Esophagus mucosa (tissue), 1 donor: ENCODE measurements at places on chromosomes 3 and 15. TPM values are rescaled to one million over a fixed set of nuclear protein-coding genes. Genes with fewer than 3 reads are reported as not detected.

GRCh38 chr15:92877000-92877399, 23.1 kb upstream of the CHD2 start:
- ATAC-seq, result no peak

GRCh38 chr15:100937171-100937570, 18.0 kb downstream of the LRRK1 start:
- no peak for ATAC-seq

- no peak for ATAC-seq
Measured at GRCh38 chr3:52787672-52788625, 6.6 kb upstream of the ITIH3 start.

Gene ROPN1
- total RNA-seq, result not detected

Gene LYZL4
- total RNA-seq, result not detected

- ATAC-seq, result no peak
Measured at GRCh38 chr3:13827699-13828098, 52.2 kb downstream of the WNT7A start.

DNA sequence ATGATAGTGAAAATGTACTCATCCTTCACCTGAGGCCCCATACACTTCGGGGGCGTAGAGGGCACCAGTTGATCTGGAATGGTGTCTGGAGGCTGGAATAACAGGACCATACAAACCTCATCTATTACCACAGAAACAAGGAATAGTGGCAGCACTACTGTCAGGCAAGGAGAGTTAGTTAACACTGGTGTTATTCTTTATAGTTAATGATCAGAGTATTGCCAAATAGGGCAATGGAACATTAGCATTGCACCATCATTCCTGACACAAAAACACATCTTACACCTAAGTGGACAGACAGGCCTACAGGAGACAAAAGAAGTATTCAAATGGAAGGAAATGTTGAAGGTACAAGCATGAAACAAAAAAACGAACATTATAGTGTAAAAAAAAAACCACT, 137.0 kb upstream of the UBP1 start:
- no peak for ATAC-seq

Gene CLRN1
- total RNA-seq, result not detected

- ATAC-seq, result no peak
Measured at GRCh38 chr3:170865209-170866094, 4.5 kb downstream of the RPL22L1 start.

DNA sequence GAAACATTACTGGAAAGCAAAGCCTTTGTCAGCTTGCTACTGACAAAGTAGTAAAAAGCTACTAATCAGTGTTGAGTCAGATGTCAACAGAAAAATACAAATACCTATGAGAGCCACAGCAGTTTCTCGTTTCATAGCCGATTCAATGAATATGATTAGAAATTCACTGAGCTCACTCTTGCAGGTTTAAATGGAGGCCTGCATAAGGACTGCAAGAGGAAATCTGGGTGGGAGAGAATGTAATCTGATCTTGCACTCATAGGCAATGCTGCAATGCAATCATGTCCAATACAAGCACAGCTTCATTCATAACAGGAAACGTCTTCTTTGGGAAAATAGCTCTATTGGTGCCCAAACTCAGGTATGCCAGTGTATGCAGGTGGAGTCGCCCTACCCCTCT, 608.8 kb downstream of the ROBO2 start:
- no peak for ATAC-seq

DNA sequence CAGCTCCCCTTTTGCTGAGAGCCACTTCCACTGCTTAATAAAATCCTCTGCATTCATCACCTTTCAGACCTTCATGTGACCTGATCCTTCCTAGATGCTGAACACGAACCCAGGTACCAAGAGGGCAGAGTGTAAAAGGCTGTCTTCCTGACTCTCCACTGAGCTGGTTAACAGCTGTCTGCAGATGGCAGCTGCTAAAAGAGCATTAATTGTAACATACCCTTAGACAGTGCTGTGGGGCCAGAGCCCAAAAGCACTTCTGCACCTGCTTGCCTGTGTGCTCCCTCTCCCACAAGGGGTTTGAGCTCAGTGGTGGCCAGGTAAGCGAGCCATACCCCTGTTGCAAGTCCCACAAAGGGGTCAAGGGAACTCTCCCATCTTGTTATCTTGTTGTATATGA, 187.3 kb downstream of the UBE2E2 start:
- no peak for ATAC-seq

Gene CNTN6
- not detected for total RNA-seq

DNA sequence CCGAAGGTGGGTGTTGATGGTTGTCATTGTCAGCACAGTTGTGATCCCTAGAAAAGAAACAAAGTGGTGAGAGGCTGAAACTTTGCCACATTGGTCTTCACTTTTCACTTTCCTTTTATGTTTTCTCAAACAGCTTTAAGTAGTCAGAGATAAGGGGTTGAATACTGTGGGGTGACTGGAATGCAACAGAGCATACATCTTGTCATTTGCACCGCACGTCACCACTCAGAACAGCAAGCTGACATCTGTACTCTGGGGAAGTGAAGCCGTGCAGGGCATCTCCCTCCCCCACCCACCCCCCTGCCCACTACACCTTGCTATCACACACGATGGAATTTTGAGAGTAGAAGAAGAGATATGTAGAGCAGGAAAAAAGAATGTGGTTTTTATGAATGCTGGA, 211.7 kb downstream of the GABRB3 start:
- no peak for ATAC-seq

- peak; percentile 5 for ATAC-seq
Measured at GRCh38 chr3:194205675-194206133, 69.8 kb downstream of the HES1 start.

Gene SCAANT1
- not detected for total RNA-seq

- no peak for ATAC-seq
Measured at GRCh38 chr3:192830291-192831110, 87.2 kb downstream of the MB21D2 start.

GRCh38 chr15:78671626-78672211, 30.7 kb upstream of the CHRNB4 start:
- no peak for ATAC-seq

- ATAC-seq, result no peak
Measured at GRCh38 chr15:80550908-80551260, 144.2 kb upstream of the ABHD17C start.

Gene GOLGA6A
- 0.08 TPM for total RNA-seq

Gene AADAC
- total RNA-seq, result 0.44 TPM

GRCh38 chr3:188400494-188401243, 246.7 kb downstream of the LPP start:
- peak; percentile 32 for ATAC-seq

GRCh38 chr3:31732548-31732947, 199.8 kb downstream of the STT3B start:
- ATAC-seq, result no peak

DNA sequence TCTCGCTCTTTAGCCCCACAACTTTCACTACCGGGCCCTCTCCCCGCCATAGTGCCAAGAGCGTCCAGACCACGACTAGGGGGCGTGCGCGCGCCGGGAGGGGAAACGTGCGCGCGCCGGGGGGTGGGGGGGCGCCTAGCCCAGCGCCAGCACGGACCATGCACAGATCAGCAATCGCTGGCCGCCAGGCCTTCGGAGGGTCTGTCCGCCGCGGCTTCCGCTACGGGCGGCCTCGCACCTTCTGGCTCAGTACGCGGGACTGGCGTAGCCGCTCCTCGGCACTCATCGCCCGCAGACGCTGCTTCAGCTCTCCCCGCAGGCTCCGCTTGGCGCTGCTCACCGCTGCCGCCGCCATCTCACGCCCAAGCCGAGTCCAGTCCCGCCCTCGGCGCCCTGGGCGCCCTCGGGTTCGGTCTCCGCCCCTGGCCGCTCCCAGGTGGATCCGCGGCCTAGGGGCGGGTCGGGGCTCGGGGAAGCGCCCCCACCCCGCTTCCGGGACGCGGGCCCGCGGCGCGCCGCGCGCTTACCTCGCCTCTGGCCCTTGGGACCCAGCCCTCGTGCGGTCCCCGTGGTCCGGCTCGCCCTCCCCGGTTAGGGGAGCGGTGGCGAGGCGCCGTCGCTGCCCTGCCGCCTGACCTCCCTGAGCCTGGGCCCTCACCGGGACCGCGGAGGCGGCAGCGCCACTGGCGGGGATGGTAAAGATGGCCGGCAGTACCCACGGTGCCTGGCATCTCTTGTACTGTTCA, at the start of gene MTHFS:
Gene MTHFS (minus strand): TSS at position 381 of the 746 bp plus-strand sequence. CDS start 26 bp downstream, at position 355.
- peak; percentile 95 for ATAC-seq

- ATAC-seq, result no peak
Measured at GRCh38 chr3:194867270-194867983, 181.7 kb downstream of the FAM43A start.

DNA sequence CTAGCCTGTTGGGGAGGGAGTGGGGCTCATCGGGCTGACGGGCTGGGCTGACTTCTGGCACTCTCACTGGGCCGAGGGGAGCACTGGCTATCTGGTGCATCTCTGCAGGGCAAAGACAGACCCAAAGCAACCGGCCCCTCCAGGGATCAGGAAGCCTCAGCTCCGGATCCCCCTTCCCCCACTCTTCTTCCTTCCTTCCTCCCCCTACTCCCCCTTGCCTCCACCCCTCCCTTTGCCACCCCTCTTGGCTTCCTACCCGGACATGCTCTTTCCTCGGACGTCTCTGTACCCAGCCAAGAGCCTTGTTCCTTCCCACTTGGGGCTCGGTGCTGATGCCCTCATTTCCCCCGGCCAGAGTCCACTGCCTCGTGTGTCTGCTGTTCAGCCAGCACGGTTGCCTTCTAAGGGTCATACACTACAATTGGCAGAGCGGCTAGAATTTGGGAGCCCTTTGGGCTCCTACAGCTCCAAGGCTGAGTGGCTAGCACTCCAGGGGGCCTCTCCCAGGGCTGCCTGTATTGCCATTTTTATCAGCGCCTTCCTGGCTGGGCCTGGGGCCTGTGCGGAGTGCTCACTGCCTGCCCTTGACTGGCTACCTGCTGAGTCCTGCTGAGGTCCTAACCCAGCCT, 10.9 kb downstream of the SEMA3F start:
- no peak for ATAC-seq

DNA sequence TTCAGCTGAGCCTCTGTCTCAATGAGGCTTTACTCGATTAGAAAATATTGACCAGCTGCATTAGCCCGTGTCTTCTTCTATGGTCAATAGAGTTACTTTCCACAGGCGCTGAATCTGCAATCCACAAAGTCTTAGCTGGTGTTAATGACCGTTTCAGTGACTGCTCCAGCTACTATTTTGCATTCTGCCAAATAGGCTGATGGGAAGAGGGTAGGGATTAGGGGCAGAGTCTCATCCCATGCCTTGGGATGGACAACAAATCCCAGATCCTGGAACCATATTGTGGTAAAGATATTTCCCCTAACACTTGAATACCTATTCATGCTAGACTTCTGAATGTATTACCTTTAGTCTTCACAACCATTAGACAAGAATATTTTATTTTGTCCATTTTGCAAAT, 29.5 kb upstream of the MAGI1 start:
- no peak for ATAC-seq

Gene CHMP2B
- 34.2 TPM for total RNA-seq

- no peak for ATAC-seq
Measured at GRCh38 chr15:91609231-91609630, 244.3 kb upstream of the SLCO3A1 start.
